ENCODE measurements at places on chromosomes 16 and 17.

DNA sequence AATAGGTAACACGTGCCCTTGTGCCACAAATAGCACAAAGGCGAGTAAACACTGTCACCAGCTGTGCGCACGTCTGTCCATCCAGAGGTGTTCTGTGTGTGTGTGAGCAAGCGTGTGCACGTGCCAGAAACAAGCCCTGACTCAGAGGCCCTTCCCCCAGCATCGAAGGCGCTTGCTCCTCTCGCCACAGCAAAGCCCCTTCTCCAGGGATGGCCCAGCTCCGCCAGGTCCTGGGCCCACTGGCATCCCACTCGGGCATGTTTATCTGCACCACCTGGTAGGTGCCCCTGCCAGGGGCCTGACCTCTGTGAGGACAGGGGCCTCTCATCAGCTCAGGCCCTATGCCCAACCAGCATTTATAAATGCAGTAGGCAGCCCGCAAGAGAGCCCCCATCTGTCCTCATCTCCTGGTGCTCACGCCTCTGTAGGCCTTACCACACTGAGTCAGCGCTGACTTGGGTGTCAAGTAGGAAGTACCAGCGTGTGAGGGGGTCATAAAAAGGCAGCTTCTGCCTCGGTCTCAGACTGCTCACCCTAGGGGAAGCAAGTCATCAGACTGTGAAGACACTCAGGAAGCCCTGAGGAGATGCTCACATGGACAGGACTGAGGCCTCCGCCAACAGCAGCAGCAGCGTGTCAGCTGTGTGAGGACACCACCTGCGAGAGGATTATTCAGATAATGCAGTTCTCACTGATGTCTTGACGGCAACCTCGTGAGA, 10.8 kb downstream of the TMEM235 start:
- peak; percentile 80 for DNase-seq

- DNase-seq, result no peak
Measured at GRCh38 chr16:88989852-88990547, 13.0 kb upstream of the CBFA2T3 start.

- DNase-seq, result no peak
Measured at GRCh38 chr16:68362262-68362913, 51.6 kb downstream of the PRMT7 start.

GRCh38 chr17:39513915-39514314, 52.6 kb downstream of the CDK12 start:
- no peak for DNase-seq

DNA sequence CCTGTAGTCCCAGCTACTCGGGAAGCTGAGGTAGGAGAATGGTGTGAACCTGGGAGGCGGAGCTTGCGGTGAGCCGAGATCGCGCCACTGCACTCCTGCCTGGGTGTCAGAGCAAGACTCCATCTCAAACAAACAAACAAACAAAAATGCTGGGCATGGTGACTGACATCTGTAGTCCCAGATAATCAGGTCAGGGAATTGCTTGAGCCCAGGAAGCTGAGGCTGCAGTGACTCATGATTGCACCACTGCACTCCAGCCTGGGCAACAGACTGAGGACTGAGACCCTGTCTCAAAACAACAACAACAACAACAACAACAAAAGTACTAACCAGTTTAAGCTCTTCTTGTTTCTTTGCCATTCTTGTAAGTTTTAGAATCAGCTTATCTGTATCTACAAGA, 383.0 kb upstream of the PMFBP1 start:
- no peak for DNase-seq

DNA sequence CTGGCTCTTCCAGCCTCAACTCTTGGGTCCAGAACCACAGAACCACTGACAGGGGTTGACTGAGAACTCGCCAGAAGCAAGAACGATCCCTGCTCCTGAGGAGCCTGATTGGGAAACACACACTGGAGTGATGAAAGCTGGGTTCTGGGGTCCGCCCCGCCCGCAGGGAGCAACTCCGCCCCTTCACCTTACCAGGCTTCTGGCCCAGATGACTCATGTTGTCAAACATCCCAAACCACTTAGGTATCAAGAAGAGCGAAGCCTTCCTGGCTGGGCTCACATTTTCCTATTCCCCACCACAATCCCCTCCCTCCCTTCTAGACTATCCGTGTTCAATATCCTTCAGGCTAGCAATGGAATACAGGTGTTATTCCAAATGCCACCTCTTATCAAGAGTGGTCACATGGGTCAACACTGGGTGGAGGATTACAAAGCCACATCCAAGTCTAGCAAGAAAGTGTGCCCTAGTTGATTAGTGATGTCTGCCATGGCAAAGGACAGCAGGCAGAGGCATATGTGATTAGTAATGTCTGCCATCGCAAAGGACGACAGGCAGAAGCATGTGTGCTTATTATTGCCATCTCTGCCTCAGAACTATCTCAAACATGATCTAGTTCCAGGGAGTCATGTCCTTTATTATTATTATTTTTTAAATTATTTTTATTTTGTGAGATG, 70.5 kb downstream of the TIMM22 start:
- DNase-seq, result no peak

GRCh38 chr16:80144191-80144590, 396.6 kb upstream of the DYNLRB2 start:
- no peak for DNase-seq

- DNase-seq, result no peak
Measured at GRCh38 chr16:80389338-80389737, 151.5 kb upstream of the DYNLRB2 start.

DNA sequence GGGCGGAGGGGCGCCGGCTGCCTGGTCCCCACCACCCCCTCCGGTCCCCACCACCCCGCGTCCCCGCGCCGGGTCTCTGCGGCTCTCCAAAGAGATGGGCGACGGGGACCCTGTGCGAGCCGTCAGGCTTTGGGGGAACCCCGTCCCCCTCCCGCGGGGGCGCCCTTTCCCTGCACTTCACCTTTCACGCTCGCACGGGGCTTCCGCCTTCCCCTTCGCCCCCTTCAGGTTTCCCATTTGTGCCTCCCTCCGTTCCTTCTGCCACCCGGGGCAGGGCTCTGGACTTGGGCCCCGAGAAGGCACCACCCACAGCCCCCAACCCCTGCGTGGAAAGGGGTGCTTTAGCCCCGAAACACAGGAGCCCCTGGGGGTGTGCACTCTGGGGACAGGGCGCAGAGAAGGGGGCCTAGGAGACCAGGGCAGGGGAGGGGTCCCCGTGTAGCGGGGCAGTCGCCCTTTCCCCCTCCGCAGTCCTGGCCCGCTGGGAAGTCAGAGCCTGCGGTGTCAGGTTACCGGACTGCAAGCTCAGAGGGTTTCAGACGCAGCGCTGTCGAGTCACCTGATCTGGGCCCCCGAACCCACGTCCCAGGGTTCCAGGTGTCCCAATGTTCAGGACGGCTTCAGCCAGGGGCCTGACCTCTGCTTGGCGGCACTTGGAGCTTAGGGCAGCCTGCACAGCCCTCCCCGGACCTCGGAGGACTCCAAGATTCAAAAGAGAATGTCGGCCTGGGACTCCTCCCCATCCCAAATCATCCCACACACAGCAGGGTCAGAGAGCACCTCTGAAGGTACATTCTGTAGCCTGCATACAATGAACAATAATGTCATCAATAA, 6.7 kb upstream of the CCDC92B start:
- peak; percentile 26 for DNase-seq

DNA sequence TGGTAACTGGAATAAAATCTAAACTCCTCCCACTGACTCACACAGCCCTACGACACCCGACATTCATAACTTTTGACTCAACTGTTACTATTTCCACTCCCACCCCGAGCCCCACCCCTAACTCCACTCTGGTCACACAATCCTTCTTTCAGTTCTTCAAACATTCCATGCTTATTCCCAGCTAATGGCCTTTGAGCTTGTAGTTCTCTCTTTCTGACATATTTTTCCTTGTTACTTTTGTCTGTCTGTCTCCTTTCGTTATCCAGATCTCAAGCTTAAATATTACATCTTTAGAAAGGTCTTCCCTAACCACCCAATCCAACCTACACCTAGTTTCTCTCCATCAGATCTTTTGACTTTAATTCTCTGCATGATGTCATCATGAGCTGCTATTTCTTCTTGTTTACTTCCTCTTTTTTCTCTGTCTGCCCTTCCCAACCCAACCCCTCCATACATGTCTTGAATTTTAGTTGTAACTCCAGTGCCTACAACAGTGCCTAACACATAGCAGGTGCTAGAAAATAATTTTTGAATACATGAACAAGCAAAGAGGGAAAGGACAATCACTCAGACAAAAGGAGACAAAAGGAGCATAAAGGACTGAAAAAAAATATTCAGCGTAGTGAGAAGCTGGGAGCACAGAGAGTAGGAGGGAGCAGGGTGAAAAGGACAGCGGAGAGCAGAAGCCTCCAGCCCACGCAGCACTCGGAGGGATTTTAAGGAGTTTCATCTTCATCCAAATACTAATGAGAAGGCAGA, 65.2 kb upstream of the SMIM36 start:
- DNase-seq, result peak; percentile 73

DNA sequence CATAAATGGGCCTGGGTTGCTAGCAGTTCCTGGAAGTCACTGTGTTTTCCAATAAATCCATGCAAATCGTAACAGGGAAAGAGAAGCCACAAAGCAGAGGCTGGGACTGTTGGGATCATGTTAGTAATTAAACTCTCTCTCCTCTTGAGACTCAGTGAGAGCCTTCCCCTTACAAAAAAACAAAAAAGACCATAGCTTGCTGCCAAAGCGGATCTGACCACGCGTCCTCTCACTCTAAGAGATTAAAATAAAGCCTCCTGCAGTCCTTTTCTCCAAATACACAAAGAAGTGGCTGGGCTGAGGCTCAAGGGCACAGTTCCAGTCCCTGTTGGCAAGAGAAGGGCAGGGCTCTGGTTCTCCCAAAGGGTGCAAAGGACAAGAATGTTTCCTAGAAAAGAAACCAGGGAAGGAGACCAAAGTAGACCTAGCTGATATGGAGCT, 38.5 kb downstream of the PIGL start:
- no peak for DNase-seq

DNA sequence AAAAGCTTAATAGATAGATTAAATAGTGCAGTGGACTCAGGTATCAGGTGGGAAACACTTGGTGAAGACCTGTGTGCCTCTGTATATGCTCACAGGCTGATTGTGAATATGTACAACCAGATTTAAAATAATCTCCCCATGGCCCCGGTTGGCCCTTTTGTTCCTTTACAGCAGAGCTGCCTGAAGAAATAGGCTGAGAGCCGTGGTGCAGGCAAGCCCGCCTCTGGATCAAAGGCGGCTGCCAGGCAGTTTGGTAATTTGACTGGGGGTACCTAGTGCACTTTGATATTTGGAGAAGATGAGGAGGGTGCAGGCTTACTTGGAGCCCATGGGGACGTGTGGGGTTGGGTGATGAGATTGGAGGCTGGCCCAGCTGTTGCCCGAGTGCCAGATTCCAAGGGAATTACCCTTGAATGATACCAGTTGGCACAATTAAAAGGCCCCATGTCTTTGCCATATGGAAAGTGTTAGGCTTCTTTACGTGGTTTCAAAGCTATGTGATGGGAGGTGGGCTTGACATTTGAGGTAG, 5.0 kb downstream of the NKD1 start:
- DNase-seq, result no peak

- no peak for DNase-seq
Measured at GRCh38 chr17:30915833-30916611, 5.7 kb upstream of the ADAP2 start.

GRCh38 chr16:73326221-73326620, 278.3 kb upstream of the ZFHX3 start:
- DNase-seq, result no peak

DNA sequence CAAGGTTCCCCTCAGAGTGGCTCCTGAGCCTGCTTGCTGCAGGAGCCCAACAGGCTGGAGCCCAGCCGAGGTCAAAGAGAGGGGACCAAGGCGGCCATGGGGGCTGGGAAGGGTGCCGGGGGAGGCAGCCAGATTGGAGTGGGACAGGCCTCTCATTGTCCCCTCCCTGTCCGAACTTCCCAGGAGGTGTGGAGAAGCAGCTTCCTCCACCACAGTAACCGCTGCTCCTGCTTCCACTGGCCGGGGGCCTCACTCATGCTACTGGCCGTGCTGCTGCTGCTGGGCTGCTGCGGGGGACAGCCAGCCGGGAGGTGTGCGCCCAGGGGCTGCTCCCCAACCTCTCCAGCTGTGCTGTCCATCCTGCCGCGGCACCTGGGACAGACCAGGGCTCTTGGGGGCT, 29.3 kb downstream of the TMEM94 start:
- DNase-seq, result no peak

- no peak for DNase-seq
Measured at GRCh38 chr17:71976011-71976649, 144.7 kb upstream of the SOX9 start.

GRCh38 chr17:45791935-45792334, 7.8 kb downstream of the CRHR1 start:
- no peak for DNase-seq

- peak; percentile 50 for DNase-seq
Measured at GRCh38 chr17:77111934-77112296, 28.9 kb upstream of the SEC14L1 start.

- DNase-seq, result no peak
Measured at GRCh38 chr17:34723875-34724274, 144.5 kb downstream of the TMEM132E start.

- DNase-seq, result no peak
Measured at GRCh38 chr17:43465049-43465448, 18.7 kb upstream of the DHX8 start.

DNA sequence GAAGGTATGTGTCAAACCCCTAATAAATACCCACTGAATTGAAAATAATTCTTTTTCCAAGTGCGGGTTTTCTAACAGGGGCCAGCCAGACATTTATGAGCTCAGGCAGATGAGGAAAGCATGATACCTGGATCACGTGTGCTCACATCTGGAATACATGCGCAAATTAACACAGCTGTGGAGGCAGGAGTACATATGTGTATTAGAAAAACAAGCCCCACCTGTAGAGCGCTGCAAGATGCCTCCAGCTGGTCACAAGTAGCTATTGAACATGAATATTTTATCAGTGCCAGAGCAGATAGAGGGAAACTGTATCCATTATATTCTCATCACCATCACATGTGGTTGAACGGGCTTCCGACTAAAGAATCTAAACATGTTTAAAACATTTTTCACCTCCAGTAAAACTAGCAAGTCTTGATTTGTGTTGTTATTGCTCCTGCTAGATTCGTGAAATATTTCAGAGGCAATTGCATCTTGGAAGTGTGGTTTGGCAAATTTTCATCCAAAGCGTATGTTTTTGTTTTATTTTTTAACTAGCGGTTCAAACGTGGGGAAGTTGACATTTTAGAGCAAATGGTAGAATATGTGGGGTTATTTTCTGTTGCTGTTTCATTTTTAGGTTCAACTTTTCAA, 482.8 kb downstream of the CDH13 start:
- no peak for DNase-seq

DNA sequence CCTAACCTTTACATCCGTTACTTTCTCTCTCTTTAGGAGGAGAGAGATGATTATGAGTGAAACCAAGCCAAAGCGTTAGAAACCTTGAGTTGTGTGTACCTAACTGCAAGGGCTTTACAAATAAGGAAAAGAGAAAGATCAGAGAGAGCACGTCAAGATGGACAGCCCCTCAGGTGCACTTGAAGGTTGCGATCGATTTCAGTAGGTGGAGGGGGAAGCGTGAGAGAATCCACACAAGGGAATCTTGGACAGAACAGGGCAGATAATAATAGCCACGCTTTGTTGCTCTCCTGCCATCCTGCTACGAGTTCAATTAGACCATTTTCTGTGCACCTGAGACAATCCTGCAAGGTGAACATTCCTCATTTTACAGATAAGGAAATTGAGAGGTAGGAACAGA, 78.4 kb downstream of the VAT1L start:
- no peak for DNase-seq
